Fibroblast of skin of left quadriceps (primary cell): ENCODE measurements at places on chromosomes 3 and 15.

DNA sequence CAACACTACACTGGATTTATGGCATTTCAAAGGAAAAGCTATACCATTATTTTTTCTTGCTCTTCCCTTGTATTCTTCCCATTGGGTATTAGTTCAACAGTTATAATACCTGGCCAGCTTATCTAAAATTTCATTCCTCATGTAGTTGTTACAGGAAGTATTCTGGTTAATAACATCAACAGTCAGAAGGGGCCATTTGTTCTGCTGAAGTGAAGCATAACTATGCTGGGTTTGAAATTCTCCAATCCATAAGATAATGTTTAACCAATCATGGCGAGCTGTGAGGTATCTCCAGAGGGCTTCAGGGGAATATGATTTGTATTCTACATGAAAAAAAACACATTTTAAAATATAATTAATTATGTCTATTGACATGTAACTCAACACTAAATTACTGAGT lies 43.4 kb downstream of the SPG11 start:
- no peak for DNase-seq

DNA sequence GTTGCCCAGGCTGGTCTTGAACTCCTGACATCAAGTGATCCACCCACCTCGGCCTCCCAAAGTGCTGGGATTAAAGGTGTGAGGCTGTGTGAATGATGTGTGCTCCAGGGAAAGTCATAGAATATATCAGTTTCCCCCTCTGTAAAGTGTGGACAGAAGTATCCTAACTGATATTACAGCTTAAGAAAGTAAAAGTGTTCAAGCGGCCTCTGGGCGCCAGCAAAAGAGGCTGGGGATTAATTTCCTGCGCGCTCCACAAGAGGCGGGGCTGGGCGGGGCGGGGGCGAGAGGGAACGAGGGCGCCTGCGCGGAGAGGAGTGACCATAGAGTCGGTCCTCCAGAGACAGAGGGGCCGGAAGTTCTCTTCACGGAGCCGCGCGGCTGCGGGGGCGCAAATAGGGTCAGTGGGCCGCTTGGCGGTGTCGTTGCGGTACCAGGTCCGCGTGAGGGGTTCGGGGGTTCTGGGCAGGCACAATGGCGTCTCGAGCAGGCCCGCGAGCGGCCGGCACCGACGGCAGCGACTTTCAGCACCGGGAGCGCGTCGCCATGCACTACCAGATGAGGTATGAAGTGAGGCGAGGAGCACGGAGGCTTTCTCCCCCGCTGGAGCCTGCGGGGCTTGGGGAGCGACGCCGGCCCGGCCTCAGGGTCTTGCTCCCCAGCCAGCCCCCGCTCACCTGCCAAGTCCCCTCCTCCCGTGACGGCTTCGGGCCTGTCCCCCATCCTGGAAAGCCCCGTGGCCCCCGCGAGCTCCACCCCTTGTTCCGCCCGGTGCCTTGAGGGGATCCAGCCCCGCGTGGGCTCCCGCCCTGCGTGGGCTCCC lies at the start of gene JAGN1:
Gene JAGN1, plus strand, starts transcription at position 362 of the 823 bp plus-strand sequence. Its CDS starts 113 bp downstream, at position 475.
- DNase-seq, result peak; percentile 75

GRCh38 chr3:193837347-193837827 lies 244.4 kb downstream of the OPA1 start:
- DNase-seq, result no peak

DNA sequence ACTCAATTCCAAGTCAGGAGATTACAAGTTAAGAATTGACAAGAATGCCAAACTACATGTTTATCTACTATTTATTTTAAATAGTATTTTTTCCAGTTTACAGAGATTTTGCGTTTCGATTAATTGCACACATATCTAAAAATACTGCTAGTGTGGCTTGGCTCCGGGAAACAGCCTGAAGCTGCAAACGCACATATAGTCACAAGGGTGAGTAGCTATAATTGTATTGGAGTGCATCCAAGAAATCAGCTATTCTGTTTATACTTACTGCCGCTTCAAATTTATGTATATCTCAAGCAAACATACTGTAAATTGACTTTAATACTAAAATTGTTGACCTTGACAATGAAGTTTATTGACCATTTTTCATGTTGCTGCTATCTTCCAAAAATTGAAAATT lies 77.0 kb upstream of the PLSCR5 start:
- DNase-seq, result peak; percentile 8

GRCh38 chr3:183319371-183319770 lies 66.3 kb downstream of the B3GNT5 start:
- DNase-seq, result no peak

GRCh38 chr3:164459521-164460151 lies 618.7 kb downstream of the SI start:
- DNase-seq, result no peak
